HuH-7.5 (cell line): ENCODE measurements at places on chromosomes 1 and 21.
A peak's percentile ranks its signal among the peaks of the same experiment; 100 is the strongest.

DNA sequence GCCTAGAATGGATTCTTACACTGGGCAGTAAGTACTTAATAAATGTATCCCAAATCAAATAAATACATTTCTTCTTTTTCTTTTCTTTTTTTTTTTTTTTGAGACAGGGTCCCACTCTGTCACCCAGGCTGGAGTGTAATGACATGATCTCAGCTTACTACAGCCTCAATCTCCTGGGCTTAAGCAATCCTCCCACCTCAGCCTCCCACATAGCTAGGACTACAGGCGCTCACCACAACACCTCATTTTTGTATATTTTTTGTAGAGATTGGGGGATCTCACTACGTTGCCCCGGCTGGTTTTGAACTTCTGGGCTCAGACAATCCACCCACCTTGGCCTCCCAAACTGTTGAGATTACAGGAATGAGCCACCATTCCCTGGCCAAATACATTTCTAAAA is 63.7 kb upstream of the LGALS8 start:
- no peak for DNase-seq

DNA sequence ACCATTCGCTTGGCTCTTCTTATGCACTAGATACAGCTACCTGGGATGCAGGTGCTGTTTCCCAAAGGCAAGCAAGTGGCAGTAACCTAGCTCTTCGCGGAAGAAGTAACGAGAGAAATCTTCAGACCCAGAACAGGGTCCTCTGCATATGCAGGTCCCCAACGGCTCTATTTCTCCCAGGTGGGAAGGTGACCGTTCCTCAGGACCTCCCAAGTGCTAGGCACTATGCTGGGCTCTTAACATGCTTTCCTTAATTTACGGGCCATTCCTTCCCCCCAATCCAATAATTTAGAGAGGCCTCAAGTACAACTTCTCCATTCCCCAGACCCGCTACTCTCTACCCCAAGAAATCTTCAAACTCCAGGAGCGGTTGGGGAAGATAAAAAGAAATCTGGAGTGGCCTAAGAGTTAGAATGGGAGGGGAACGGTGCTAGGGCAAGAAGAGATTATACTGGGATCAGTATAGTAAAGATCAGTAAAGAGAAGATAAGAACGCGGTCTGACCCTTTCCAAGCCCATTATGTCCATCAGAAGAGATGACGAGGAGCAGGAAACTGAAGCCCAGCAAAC is 410 bp downstream of the TXNDC12 start:
- DNase-seq: no peak

DNA sequence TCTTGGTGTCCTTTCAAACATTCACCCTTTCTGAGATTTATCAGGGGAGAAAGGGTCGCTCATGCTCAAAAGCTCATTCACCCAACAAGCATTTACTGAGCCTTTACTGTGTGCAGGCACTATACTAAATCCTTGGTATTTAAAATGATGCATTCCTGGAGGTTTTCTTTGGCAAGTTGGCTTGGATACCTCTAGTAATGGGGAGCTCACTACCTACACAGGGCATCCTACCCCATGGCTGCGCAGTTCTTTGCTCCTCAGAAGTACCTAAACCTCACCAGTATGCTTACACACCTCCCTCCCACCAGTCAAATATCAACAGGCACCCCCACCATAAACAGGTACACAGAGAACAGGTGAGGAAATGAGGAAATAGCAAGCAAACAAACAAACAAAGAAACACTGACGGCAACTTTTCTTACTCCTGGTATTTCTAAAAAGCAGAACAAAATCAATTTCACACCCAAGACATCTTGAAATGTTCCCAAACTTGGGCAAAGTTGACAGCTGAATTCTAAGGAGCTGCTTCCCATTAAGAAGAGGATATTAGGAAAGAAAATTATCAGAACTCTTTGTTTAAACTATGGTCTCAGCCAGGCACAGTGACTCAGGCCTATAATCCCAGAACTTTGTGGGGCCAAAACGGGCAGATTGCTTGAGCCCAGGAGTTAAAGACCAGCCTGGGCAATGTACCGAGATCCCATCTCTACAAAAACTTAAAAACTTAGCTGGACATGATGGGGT is 104.8 kb downstream of the PSMG1 start:
- no peak for DNase-seq

DNA sequence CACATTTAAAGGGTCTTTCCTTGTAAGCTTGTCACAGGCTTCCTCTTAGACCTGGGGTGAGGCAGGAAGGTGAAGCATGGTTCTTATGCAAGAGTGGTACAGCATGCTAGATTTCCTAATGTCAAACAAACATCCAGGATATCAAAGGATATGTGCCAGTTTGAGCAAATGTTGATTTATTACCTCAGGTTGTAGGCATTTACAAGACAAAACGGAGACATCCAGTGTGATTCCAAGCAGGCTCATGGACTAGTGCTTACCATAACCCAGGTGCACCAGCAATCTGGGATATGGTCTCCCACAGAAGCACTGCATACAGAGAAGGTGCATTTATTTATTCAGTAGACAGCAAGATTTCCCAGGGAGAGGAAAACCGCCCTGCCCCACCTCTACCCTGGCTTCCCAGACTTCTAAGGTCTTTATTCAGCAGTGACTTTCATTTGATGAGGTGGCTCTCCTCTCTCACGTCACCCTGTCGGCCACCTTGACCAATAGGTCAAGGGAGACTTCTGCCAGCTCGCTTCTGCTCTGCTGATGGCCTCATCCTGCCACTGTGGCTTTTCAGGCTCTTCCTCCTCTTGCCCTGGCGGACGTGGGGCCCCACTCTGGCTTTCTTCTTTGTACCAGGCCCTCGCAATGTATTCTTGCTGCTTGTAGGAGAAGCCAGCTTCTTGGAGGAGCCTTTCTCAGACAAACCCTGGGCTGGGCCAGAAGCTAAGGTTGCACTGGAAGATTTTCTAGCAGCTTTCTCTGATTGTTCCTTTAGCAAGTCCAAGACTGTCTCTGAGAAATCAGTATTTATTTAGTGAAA is 25.6 kb downstream of the HHIPL2 start:
- DNase-seq: no peak

GRCh38 chr1:10236405-10237156 is 26.2 kb downstream of the KIF1B start:
- no peak for DNase-seq

GRCh38 chr1:206831650-206832049 is 33.8 kb upstream of the IL20 start:
- no peak for DNase-seq

DNA sequence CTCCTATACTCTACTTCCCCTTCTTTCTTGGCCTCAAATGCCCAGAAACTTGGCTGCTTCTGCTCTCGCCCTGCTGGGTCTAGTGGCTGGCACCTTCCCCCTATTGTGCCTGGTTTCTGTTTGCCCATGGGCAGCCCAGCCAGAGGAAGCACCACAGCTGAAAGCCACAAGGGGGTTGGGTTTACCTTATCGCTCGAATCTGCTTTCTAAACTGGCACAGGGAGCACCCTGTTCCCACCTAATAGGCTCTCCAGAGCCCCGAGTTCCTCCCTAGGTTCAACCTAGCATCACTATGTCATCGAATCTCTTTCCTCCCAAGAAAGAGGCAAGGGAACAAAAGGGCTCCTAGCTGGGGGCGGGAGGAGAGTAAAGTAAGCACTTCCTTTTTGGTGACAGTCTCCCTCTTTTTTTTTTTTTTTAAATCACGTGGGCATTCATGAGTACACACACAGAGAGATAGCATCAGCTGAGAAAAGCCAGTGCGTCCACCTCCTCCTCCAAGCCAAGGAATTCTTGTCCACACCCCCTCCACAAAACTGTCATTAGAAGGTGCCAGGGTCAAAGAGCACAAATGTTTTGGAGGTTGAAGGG is 72.8 kb downstream of the PLEKHA6 start:
- DNase-seq: peak; percentile 37

DNA sequence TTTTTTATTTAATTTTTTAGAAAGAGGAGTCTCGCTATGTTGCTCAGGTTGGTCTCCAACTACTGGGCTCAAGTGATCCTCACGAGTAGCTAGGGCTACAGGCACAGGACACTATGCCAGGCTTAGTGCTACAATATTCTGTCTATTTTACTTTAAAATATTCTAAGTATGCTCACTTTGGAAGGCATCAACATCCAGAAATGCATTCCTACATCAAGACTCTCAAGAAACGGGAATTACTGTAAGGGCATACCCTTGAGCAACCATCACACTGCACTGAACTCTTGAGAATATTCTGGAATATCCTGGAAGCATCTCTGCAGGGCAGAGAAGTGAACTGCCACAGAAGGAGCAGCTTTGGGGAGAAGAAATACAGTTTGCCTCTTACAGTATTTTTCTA is 565 bp upstream of the DMRTB1 start:
- DNase-seq: no peak

- no peak for DNase-seq
These were observed 21.6 kb downstream of the SYF2 start for GRCh38 chr1:25210728-25211127.

- DNase-seq: no peak
These were observed 10.0 kb upstream of the LRRC8D start for GRCh38 chr1:89810880-89811279.
